ENCODE measurements at places on chromosomes 16 and 17.

- no peaks in the 10 kb centered on the region for H3K4me1 ChIP-seq
- H3K27ac ChIP-seq = no peak overlapping the region
- DNase-seq = no peak
- no peaks in the 10 kb centered on the region for H3K27me3 ChIP-seq
- peaks cover 57% of the 10 kb centered on the region for H3K36me3 ChIP-seq
Measured at GRCh38 chr17:8914554-8914953, 47.1 kb upstream of the PIK3R6 start.

- DNase-seq = no peak
- no peaks in the 10 kb centered on the region for H3K4me1 ChIP-seq
- no peak overlapping the region for H3K4me3 ChIP-seq
- no peak overlapping the region for H3K27ac ChIP-seq
Measured at GRCh38 chr17:70552230-70552981, 383.1 kb downstream of the KCNJ2 start.

GRCh38 chr17:65218261-65218660 is 81.1 kb downstream of the RGS9 start:
- no peaks in the 10 kb centered on the region for H3K4me1 ChIP-seq
- H3K36me3 ChIP-seq = no peaks in the 10 kb centered on the region
- no peak overlapping the region for H3K4me3 ChIP-seq
- no peak overlapping the region for H3K27ac ChIP-seq
- no peaks in the 10 kb centered on the region for H3K27me3 ChIP-seq

DNA sequence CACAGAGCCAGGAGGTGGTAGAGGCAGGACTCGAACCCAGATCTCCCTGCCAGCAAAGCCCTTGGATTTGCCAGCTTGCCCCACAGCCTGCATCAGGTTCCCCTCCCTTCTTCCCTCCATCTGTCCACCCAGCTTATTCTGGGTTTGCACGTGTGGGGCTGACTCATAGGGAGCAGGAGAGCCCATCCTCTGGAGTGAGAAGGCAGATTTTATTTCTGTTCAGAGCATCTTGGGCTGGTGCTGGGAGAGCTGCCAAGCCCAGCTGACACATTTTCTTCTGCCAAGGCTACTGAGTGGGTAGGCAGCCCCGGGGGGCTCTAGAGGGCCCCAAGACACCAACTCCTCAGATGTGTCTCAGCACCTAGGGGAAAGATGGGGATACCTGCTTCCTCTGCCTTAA is 106.3 kb upstream of the CRHR1 start:
- no peak overlapping the region for H3K27ac ChIP-seq
- no peak overlapping the region for H3K4me3 ChIP-seq
- no peaks in the 10 kb centered on the region for H3K4me1 ChIP-seq
- H3K36me3 ChIP-seq = no peaks in the 10 kb centered on the region

DNA sequence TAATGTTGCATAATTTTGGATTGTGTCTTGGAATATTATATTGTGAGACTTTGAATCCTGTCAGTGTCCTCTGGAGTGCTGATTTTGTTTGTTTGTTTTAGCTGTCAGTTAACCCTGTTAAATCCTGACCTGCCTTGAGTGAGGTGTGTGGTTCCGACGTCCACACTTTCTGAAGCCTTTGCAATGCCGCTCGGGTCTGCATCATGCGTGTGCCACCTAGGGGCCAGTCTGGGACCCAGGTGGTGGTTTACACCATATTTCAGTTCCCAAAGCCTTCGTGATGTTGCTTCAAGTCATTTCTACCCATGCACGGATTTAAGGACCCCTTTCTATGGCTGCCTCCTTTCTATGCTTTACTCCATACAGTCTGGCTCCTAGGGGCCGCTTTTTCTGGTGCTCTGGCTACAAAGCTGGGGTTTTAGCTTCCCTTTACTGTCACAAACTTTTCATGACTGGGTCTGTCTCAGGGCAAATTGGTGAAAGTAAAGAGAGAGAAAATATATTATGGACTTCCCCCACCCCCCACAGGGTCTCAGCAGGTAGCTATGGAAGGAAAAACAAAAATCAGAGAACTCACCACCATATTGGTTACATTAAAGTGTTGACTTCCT is 11.4 kb upstream of the OR4D1 start:
- DNase-seq = no peak
- no peaks in the 10 kb centered on the region for H3K27me3 ChIP-seq
- no peaks in the 10 kb centered on the region for H3K36me3 ChIP-seq
- H3K4me1 ChIP-seq = no peaks in the 10 kb centered on the region

DNA sequence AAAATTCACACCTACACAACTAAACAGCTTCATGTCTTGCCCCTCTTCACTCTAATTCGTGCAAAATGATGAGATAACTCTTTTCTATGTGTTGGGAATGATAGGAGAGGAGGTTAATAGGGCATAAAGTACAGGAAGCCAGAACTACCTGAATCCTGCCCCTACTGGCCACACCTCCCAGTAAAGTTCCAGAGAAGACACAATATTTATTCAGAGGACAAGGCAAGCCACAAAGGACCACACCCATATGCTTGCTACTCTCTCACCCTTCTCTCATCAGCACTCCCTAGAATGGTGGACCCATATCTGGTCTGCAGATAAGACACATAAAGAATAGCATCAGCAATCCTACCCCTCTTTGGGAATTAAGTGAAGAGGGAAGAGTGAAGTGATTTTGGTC is 74.6 kb downstream of the ZNF18 start:
- H3K36me3 ChIP-seq = no peaks in the 10 kb centered on the region
- no peaks in the 10 kb centered on the region for H3K4me1 ChIP-seq
- H3K27me3 ChIP-seq = no peaks in the 10 kb centered on the region
- no peak for DNase-seq
- no peak overlapping the region for H3K4me3 ChIP-seq

- no peak for DNase-seq
- H3K4me1 ChIP-seq = peaks cover 16% of the 10 kb centered on the region
- no peak overlapping the region for H3K4me3 ChIP-seq
- H3K27ac ChIP-seq = no peak overlapping the region
- H3K36me3 ChIP-seq = peaks cover 24% of the 10 kb centered on the region
- no peaks in the 10 kb centered on the region for H3K27me3 ChIP-seq
Measured at GRCh38 chr17:42025191-42025579, 5.3 kb downstream of the NKIRAS2 start.

- no peak overlapping the region for H3K4me3 ChIP-seq
- H3K27ac ChIP-seq = no peak overlapping the region
- no peak for DNase-seq
- H3K36me3 ChIP-seq = no peaks in the 10 kb centered on the region
Measured at GRCh38 chr16:49886554-49887094, 30.7 kb upstream of the ZNF423 start.

GRCh38 chr16:67608364-67608763 is 36.6 kb upstream of the CARMIL2 start:
- DNase-seq = no peak
- H3K27me3 ChIP-seq = no peaks in the 10 kb centered on the region
- H3K36me3 ChIP-seq = peaks cover 29% of the 10 kb centered on the region
- no peak overlapping the region for H3K27ac ChIP-seq

DNA sequence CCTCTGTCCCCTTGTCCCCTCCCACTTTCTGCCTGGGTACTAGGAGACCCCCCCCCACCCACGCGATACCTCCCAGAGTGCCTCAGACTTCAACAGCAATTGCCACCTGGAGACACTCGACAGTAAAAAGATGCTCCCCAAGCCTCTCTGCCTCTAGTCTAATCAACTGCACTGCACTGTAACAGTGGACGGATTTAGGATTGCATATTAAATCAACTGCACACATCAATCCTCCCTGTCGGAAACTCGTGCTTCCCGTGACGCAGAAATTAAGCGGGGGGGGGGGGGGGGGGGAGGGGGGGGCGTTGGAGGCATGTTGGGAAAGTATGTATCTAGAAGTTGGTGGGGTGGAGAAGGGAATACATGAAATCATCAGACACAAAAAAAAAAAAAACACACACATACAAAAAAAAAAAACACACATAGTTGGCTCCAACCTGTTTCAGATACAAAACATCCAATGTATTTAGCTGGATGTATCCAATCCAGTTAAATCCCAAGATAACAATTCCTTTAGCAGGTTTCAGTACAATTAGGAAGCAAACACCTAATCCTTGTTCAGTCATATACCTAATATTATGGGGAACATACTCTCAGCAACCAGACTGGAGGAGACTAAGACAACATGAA is 29.7 kb downstream of the FAM222B start:
- H3K4me3 ChIP-seq = peak overlapping the region; percentile 92
- H3K4me1 ChIP-seq = no peaks in the 10 kb centered on the region
- no peak for DNase-seq
- no peaks in the 10 kb centered on the region for H3K27me3 ChIP-seq
- H3K36me3 ChIP-seq = no peaks in the 10 kb centered on the region
- peak overlapping the region; percentile 92 for H3K27ac ChIP-seq

- peaks cover 68% of the 10 kb centered on the region for H3K36me3 ChIP-seq
- H3K4me3 ChIP-seq = no peak overlapping the region
- no peak for DNase-seq
- no peak overlapping the region for H3K27ac ChIP-seq
- H3K4me1 ChIP-seq = no peaks in the 10 kb centered on the region
Measured at GRCh38 chr16:11880007-11880406, 28.7 kb upstream of the RSL1D1 start.

DNA sequence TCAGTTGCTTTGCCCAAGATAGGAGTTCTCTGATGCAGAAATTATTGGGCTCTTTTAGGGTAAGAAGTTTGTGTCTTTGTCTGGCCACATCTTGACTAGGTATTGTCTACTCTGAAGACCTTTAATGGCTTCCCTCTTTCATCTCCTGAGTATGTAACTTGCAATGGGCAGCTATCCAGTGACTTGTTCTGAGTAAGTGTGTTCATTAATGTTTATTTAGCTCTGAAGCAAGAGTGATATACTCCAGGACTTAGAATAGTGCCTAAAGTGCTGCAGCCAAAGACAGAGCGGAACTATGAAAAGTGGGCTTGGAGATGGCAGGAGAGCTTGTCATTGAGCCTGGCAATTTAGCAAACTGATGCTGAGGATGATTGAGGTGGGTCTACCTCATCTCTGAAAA is 8.8 kb upstream of the TANGO6 start:
- no peaks in the 10 kb centered on the region for H3K36me3 ChIP-seq
- H3K4me1 ChIP-seq = no peaks in the 10 kb centered on the region
- no peak overlapping the region for H3K27ac ChIP-seq
- no peak for DNase-seq
- no peaks in the 10 kb centered on the region for H3K27me3 ChIP-seq
- no peak overlapping the region for H3K4me3 ChIP-seq

Data from effector memory CD4-positive, alpha-beta T cell (primary cell).